ENCODE measurements at places on chromosomes 6 and 20.

DNA sequence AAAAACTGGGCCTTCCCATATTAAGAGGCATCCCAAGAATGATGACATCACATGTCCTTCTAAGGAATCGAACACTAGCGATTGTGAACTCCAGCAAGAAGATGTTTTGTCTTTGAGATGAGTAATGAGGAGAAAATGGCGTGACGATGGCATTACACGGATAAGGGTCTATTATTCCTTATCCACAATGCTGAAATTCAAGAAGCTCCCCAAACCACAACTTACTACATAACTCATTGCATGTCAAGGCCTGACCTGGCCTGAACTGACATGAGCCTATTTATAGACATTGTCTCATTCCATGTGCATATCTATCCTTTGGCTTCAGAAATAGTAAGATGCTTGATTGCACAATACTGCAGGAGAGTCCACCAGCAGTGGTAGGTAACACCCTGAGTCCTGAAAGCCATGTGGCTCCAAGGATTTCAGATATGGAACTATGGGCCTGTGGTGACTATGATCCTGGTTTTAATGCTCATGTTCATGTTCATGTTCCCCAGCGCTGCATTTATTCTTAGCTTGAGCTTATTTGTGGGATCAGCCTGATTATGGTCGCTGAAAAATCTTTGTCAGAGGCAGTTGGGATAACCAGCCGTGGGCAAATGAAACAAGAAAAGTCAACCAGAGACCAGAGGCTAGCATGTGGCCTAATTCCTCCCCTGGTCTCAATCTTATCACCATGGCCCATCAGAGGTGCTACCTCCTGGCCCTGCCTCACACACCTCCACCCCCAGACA, 183.2 kb upstream of the JARID2 start:
- peak; percentile 92 for DNase-seq

DNA sequence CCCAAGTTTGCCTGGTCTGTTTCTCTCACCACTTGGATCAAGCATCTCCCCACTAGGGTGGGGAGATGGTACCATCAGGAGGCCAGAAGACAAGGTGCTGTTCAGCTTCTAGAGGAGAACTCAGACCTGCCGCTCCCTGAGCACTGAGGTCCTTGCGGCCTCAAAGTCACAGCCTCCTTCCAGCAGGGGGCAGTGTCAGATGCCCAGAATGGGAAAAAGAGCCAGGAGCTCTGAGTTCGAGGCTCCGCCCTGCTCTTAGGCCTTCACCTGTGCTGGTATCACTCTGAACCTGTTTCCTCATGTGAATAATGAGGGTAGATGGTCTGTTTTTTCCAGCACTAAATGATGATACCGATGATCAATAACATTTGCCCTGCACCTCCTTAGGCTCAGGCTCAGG, 68.7 kb downstream of the TOX2 start:
- DNase-seq: no peak

DNA sequence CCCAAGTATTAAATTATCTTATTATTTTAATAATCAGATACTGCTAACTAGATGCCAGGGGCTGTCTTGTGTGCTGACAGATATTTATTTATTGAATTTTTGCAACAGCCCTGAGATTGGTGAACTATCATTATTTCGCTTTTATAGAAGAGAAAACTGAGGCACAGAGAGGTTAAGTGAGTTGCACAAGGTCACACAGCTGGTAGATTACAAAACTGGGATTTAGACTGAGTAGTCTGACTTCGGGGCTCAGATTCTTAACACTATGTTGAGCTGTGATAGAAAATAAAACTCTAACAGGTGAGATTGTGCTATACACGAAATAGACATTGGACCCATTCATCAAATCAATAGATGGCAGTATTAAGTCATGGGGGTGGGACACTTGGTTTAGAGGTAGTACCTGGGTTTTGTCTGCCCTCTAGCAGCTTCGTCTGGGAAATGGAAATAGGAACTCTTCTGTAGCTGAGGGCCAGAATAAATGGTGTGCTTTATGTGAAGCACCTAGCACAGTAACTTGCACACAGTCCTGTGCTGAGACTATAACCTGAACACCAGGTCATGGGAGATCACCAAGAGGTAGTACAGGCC, 113.4 kb downstream of the B3GAT2 start:
- no peak for DNase-seq

- DNase-seq: no peak
Observed at GRCh38 chr6:34248198-34248726, 544 bp downstream of the SMIM29 start.

GRCh38 chr20:47318027-47318585, 38.4 kb downstream of the ZMYND8 start:
- no peak for DNase-seq

GRCh38 chr6:116189472-116189871, 63.5 kb upstream of the COL10A1 start:
- no peak for DNase-seq

GRCh38 chr6:41215777-41216176, 12.4 kb upstream of the TREML4 start:
- DNase-seq: no peak

DNA sequence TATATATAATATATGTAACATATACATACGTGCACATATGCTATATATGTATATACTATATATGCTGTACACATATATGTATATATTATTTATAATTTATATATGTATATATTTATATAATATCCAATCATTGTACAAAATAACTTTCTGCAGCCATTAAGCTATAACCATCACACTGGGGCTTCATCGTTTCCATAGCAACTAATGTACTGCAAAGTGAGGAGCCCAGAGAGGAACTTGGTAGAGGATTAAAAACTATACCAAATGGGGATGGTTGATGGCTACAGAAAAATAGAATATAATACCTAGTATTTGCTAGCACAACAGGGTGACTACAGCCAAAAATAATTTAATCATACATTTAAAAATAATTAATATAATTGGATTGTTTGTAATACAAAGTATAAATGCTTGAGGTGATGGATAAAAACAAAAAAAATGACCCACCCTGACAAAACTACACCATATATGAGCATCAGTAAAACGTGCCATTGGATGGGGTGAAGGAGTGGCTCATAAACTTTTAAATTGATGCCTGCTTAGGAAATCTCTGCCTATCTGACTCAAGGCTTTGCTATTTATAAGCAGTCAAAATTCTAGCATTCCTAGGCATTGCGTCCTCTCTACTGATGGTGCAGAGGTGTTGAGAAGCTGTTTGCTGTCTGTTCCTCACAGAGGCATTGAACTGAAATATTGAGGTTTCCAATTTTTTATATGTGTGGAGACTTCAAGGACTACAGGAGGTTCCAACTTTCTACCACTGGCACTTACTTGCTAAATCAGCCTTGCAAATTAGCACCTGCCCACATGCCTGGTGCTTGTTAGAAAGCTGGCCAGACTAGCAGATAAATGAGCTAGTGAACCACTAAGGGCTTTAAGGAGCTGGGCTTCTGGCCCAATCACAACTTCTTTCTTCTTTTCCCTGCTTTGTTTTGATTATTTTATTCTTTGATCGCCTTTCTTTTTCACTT, 190.1 kb downstream of the SCP2D1 start:
- no peak for DNase-seq

DNA sequence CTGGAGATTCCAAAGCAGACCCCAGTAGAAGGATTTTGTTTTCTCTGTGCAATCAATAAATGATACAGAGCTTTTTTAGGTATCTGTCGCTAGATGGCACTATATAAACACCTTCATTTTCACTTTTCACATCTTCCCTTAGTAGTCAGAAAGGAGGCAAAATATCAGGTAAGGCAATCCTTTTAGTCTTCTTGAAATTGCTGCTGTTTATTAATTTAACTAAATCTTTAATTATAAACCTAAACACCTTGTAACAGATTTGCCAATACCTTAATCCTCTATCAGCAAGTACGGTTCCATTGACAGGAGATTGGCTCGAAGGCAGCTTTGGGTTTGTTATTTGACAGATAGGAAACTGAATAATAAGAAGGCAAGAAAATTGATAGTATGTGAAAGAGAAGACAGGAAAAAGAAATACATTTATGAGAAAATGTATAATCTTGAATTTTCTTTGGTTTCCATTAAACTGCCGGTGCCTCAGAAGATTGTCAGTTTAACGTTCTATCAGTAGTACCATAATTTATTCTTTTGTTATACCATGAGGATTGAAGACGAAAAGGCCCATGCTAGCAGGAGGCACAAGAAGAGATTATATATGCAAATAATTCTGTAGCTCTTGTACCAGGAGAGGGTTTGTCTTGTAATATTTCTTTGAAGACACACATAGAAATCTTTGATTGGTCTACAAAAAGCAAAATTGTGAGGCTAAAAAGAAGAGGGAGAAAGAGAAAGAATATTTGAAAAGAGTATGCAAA, 23.5 kb upstream of the IBTK start:
- peak; percentile 50 for DNase-seq

DNA sequence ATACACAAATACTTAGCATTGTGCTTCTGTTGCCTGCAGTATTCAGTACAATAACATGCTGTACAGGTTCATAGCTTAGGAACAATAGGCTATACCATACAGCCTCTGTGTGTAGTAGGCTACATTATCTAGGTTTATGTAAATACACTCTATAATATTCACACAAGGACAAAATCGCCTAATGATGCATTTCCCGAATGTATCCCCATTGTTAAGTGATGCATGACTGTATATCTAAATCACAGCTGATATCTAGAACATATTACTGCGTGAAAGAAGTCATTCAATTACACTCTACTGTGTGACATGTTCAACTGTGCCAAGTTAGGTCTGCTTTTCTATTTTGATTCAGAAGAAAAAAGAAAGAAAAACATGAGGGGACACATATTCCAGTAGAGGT, 633.5 kb downstream of the RFPL4B start:
- no peak for DNase-seq

DNA sequence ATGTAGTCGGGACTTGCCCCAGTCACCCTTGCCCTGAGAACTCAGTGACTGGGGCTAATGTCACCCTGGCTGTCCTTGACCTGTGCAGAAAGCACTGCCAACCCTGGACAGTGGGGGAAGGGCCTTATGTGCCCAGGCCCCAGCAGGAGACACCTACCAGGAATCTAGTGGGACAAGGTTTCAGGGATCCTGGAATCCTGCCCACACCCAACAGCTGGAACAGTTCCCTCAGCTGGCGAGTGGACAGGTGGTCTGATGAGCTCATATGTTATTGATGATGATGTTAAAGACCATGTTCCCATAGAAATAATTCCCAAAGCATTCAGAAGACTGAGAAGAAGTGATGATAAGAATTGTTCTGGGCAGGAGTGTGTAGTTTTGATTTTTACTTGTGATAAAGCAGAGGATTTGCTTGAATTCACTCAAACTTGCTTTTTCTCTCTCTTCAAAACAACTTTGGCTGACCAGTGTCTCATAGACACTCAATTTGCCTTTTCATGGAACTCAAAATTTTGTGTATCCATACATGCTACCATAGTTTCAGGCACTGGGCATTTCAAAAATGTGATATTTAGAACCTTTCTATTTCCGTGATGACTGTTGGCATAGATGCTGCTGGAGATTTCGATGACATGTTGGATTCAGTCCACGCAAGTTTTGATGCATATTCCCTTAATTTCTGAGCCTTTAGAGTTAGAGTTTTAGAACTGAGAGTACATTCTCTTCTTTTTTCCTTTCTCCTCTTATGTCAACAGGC, 79.3 kb downstream of the SLC22A3 start:
- no peak for DNase-seq

DNA sequence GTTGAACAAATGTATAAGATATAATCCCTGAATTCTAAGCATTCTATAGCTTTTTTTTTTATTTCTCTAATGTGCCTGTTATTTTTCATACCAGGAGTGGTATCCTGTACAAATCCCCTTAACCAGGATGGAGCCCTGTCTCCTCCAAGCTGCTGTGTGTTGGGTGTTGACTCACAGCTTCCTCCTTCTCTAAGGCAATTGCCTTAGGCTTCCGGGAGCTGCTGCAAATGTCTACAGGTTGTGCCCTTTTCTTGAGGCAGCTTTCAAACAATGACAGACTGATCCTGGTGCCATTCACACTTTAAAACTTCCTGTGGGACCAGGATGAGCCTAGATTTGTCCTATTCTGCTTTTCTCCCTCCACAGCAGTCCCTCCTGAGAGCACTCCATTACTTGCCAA, 173.2 kb downstream of the BTBD3 start:
- no peak for DNase-seq

- DNase-seq: peak; percentile 5
Observed at GRCh38 chr20:8357703-8358102, 225.6 kb downstream of the PLCB1 start.
